ENCODE measurements at places on chromosomes 1 and 21. TPM values are rescaled to one million over a fixed set of nuclear protein-coding genes. Genes with fewer than 3 reads are reported as not detected.

GRCh38 chr1:192763243-192763642, 45.6 kb upstream of the RGS2 start:
- H3K4me3 ChIP-seq = no peak overlapping the region
- H3K27me3 ChIP-seq = no peaks in the 10 kb centered on the region
- H3K36me3 ChIP-seq = no peaks in the 10 kb centered on the region

The KCNH1 gene
- total RNA-seq = 0.17 TPM

- no peak overlapping the region for H3K4me3 ChIP-seq
- H3K27me3 ChIP-seq = peaks cover 38% of the 10 kb centered on the region
- H3K36me3 ChIP-seq = no peaks in the 10 kb centered on the region
Measured at GRCh38 chr1:25651036-25651640, 34.5 kb downstream of the MAN1C1 start.

- no peak for DNase-seq
- no peak overlapping the region for H3K4me3 ChIP-seq
- H3K36me3 ChIP-seq = no peaks in the 10 kb centered on the region
- no peak overlapping the region for H3K27ac ChIP-seq
Measured at GRCh38 chr1:210689826-210690225, 361.1 kb downstream of the HHAT start.

GRCh38 chr1:241411776-241412338, 54.9 kb upstream of the RGS7 start:
- H3K27me3 ChIP-seq = no peaks in the 10 kb centered on the region

Measured in MCF 10A (cell line).